ENCODE measurements at places on chromosomes 1 and 21. TPM values are rescaled to one million over a fixed set of nuclear protein-coding genes. Genes with fewer than 3 reads are reported as not detected.

Gene FAM78B
- total RNA-seq, result 0.13 TPM

Gene CFHR4
- not detected for total RNA-seq

Gene PSRC1
- 31.3 TPM for total RNA-seq

Gene SELENBP1
- 27.0 TPM for total RNA-seq

Gene ERI3
- 77.3 TPM for total RNA-seq

Gene PRRX1
- total RNA-seq, result 51.3 TPM

Gene FAM43B
- total RNA-seq, result 0.39 TPM

Gene TCHH
- total RNA-seq, result not detected

Gene LINGO4
- not detected for total RNA-seq

Gene INAVA
- 3.0 TPM for total RNA-seq

Gene NUDT4B
- total RNA-seq, result 36.4 TPM
